CD4-positive, alpha-beta T cell treated with Interleukin-10 for 1 hour (primary cell): ENCODE measurements at places on chromosomes 7 and 10.
A peak's percentile ranks its signal among the peaks of the same experiment; 100 is the strongest.

- no peak for DNase-seq
Observed at GRCh38 chr10:103181244-103181643, 11.8 kb downstream of the NT5C2 start.

DNA sequence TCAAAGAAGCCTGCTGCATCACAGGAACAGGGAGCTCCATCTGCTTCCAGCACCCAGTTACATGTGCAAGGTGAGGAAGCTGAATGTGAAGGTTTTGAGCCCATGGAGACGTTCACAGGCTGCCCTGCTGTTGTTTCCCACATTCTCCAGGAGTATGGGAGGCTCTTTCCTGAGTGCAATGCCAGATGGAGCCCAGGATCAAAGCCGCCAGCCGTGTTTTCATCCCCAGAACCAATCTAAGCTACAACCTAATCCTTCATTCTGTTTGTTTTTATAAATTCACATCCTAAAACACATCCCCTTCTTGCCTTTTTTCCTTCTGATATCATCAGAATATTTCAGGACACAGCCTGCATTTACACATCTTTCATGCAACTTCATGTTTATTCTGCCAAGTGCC, 98.9 kb upstream of the PRR15 start:
- no peak for DNase-seq

DNA sequence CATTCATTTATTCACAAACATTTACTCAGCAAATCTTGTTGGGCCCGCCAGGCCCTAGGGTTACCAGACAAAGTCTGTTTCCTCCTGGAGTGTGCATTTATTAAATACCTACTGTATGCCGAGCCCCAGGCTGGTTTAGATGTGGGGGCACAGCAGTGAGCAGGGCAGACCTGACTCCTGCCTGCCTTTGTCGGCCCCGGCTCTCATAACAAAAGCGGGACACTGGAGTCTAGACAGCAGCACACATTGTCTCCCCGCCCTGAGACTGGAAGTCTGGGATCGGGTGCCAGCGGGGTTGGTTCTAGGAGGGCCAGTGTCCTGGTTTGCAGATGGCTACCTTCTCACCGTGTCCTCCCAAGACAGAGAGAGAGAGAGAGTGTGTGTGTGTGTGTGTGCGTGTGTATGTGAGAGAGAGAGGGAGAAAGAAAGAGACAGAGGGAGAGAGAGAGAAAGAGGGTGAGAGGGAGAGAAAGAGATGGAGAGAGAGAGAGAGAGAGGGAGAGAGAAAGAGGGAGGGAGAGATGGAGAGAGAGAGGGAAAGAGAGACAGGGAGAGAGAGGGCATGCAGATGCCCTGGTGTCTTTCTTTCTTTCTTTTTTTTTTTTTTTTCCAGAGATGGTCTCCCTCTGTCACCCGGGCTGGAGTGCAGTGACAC, 25.9 kb downstream of the ELFN1 start:
- no peak for DNase-seq

DNA sequence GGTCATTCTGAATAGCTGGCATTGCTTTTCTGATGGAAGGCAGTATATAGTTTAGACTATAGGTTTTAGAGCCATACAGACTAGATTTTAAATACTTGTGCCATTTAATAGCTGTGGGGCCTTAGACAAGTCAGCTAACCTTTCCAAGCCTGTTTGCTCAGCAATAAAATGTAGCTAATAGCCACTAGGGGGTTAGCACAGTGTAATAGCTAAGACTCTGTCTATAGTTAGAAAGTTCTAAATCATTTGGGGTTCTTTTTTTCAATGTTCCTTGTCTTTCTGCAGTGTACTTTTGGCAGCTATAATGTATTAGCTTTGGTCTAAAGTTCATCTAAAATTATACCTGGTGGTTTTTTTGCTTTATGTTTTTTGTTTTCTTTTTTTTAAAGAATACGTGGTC, 7.5 kb upstream of the KIFBP start:
- no peak for DNase-seq

DNA sequence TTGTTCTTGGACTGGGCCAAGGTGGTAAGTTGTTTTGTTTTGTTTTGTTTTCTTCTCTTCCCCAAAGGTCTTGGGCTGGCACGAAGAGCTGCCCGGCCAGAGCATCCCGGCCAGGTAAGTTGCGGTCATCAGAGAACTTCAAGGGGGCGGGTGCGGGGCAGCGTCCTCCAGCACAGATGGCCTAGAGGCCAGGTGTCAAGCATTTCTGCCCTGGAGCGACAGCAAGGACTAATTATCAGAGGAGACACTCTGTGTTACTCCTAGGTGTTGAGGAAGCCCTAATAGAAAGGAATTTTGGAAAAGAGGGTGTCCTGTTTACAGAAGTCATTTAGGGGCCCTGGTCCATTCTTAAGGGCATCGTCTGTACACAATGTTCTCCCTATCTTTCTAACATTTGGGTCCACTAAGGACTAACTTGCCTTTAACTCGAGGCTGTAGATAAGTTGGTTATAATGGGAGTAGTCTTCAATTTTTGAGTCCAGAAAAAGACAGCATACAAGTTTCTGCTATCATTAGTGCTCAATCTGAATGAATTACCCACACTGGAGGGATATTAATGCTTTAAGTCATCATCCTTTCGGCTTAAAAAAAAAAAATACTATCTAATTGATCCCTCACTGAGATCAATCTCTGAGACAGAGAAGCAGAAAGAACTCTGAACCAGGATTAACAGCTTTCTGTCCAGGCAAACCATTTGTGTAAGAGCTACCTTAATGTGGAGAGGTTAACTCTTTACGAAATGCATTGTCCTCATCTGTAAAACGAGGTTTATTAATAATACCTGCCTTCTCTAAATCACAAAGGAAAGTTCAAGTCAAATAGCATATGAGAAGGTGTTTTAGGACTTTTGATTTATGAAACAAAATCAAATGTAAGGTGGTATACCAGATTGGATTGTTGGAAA, 1.5 kb downstream of the ITGB8 start:
- DNase-seq: no peak

- no peak for DNase-seq
Observed at GRCh38 chr7:84256571-84256971, 62.0 kb upstream of the SEMA3A start.

DNA sequence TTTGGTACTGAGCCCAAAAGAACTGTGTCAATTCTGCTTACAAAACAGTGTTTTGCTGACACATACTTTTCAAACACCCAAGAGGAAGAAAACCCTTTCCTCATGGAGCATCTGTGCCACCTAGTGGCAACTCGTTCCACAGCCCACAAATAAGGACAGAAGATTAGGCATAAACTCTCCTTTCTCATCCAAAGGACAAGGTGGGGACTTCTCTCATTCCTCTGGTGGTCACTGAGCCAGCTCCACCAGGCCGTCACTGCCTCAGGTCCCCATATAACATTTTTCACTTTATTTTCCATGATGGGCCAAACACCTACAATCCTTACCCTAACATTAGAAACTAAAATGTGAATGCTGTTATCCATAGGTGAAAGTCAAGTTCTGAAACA, 76.9 kb downstream of the RNF216 start:
- DNase-seq: peak; percentile 83

GRCh38 chr7:25287291-25287690, 59.0 kb upstream of the NPVF start:
- no peak for DNase-seq

DNA sequence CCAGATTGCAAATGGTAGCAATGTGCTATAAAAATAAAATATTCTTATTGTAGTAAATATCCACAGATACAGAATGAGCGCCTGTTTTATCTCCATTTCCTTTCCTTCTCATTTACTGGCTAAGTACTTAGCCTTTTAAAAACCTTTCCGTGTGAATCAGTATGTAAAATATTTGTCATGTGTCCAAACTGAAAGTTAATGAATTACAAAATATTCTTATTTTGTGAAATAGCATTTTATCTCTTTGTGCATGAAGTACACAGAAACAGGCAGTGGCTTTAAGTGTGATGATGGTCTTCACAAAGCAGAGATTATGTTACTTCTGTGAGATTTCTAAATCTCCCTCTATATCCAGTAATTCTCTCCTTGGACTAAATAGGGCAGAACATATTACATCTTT, 56.7 kb upstream of the KIAA1217 start:
- no peak for DNase-seq

- peak; percentile 41 for DNase-seq
Observed at GRCh38 chr7:907158-907980, 31.0 kb downstream of the GET4 start.

DNA sequence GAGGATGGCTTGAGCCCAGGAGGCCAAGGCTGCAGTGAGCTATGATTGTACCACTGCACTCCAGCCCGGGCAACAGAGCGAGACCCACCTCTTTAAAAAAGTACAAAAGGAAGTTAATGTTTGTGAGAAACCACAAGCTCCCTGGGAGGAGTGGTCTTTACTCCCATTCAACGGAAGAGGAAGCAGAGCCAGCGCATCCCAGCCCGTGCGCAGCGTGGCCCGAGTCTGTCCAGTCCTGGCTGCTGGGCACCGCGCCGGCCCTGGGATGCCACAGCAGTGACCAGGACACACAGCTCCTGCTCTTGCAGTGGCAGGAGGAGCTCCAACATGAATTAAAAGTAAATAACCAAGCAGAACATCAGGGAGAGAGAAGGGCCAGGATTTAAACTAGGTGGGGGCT, 68.4 kb downstream of the ELFN1 start:
- DNase-seq: no peak

DNA sequence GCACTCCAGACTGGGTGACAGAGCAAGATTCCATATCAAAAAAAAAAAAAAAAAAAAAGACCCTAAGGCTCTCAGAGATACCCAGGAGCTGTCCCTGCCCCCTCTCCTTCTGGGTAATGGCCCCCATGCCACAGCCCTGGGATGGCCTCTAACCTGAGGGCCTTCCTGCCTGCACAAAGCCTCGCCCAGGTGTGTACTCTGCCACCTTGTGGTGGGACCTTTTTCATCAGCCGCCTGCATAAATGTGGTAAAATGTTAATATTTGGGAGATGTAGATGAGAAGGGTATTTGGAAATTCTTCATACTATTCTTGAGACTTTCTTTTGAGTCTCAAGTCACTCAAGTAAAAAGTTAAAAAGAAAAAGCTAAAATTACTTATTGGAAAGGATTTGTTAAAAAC, 46.3 kb upstream of the RNF216 start:
- DNase-seq: peak; percentile 64

- no peak for DNase-seq
Observed at GRCh38 chr7:155449008-155449868, 8.7 kb upstream of the EN2 start.

DNA sequence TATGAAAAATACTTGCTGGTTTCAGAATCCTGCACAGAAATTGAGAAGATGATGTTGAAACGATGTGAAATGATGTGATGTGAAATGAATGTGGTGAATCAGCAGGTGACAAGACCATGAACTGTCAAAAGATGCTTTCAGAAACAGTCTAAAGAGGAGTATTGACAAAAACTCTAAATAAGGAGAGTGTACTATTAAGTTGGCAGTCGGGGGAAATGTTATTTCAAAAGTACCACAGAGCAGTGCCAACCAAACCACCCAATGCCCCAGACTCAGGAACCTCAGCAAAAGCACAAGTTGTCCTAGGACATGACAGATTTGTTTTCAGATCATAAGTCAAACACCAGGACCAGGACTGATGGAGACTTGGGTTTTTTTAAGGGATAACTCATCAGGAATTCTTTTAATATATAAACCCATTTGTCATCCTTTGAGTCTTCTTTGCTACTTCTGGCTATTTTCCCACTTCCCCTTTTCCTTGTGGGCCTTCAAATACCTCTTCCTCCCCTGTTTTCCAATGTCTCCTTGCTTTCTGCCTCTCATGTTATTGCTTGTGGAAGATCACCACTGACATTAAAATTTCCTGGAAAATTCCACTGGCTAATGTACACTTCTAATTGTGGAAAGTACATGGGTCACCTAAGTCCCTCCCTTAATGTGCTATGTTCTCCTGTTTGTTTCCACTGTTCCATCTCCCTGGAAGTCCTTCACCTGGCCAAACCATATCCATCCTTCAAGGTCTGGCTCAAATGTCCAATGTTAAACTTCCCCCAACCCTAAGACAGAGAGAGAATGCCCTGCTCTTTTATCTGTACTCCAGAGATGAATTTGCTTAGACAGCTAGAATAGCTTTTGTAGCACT, 10.2 kb upstream of the PPP1R3C start:
- DNase-seq: no peak

GRCh38 chr7:34780546-34780945, 122.5 kb downstream of the NPSR1 start:
- no peak for DNase-seq

DNA sequence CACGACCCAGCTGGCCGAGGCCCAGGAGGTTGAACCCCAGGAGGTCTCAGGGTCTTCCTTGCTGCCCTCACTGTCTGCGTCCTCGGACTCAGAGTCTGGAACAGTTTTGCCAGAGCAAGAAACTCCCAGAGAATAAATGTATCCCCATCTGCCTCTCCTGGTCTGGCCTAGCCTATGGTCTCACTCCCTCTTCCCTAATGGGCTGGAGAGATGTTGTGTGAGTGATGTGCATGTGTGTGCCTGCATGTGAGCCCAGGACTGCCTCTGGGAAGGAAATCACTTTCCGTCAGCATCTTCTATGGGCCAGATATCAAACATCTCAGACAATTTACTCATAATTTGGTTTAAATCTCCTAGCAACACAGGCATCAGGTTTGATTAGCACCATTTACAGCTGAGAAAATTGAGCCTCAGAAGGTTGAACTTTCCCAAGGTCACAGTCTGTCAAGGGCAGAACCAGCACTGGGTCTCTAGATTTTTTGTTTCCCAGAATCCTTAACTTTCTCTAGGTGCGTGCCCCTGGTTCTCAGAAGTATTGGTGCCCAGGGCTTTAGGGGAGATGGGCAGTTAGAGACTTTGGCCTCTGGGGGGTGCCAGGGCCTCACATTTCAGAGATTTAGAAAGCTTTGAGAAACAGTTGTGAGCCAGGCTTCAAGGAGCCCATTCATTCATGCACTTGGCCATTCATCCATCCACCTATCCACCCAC, 4.9 kb downstream of the TMEM270 start:
- DNase-seq: no peak

DNA sequence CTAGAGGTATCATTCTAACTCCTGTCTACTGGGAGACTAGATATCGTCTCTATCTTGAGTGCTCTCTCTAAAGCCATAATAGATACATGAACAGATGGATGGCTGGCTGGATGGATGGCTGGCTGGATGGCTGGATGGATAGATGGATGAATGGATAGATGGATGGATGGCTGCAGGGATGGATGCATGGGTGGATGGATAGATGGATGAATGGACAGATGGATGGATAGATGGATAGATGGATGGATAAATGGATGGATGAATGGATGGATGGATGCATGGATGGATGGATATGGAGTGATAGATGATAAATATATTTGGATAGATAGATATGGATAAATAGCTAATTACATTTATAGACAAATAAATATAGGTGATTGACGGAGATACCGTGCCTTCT, 191.2 kb upstream of the KLF6 start:
- DNase-seq: no peak

DNA sequence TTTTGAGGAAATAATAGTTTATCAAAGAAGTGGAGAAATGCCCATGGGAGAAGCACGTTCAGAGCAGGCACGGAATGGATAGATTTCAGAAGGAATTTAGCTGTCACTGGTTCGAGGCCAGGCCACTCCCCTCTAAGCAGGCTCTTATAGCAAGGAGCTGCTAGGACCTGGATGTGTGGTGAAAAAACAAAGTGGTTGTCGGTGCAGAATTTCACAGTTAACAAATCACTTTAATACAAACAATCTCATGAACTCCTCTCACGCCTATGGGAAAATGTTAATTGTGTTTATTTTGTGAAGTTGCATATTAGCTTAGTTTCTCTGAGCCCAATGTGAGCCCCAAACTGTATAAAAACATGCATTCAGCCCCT, 176.3 kb downstream of the PKD1L1 start:
- DNase-seq: no peak
